ENCODE measurements at places on chromosomes 4 and X.

GRCh38 chr4:176270669-176271068 is 1.6 kb upstream of the ASB5 start:
- no peak for DNase-seq

DNA sequence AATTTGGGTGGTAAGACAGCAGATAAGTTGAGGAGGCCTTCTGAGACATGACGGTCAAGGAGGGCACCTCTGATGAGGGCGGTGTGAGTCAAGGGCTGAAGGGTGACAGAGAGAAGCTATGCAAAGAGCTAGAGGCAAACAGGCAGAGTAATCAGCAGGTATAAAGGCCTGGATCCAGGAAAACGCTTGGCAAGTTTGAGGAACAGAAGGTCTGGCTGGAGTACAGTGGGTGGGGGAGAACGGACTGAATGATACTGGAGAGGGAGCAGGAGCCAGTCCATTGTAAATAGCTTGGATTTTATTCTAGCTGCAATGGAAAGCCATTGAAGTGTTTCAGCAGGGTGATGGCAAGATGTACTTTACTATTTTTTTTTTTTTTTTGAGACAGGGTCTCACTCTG is 39.3 kb downstream of the RAB33B start:
- DNase-seq: no peak

GRCh38 chr4:78149751-78150542 is 92.8 kb downstream of the FRAS1 start:
- no peak for DNase-seq

DNA sequence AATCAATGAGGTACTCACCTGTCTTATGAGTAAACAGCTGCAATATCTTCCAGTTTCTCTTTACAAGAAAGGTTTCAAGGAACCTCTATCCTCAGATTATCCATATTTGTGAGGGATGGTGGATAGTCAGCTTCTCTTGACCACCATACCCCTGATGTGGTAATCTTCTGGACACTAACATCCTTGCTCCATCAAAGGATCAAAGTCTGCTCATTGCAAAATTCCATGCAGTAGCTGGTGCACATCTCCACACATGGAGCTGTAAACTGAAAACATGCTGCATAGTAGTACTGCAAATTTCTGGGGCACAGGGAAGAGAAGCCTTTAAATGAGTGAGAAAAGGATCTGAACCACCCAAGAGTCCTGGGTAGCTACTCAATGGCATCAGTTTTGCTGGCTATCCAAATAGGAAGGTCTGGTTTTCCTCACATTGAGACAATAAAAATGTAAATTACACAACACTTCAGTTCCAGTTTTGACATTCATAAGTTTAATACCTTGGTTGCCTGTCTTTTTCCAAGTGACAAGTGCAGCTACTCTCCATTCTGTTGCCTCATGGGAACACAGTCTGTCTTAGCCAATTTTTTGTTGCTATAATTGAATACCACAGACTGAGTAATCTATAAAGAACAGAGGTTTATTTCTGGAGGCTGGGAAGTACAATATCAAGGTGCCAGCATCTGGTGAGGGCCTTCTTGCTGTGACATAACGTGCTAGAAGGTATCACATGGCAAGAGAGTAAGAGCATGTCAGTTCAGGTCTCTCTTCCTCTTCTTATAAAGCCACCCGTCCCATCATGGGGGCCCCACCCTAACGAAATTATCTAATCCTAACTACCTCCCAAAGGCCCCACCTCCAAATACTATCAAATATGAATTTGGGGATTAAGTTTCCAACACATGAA is 34.4 kb upstream of the ARHGEF6 start:
- no peak for DNase-seq

- no peak for DNase-seq
These were observed 67.8 kb downstream of the PSAPL1 start for GRCh38 chr4:7366954-7367353.

DNA sequence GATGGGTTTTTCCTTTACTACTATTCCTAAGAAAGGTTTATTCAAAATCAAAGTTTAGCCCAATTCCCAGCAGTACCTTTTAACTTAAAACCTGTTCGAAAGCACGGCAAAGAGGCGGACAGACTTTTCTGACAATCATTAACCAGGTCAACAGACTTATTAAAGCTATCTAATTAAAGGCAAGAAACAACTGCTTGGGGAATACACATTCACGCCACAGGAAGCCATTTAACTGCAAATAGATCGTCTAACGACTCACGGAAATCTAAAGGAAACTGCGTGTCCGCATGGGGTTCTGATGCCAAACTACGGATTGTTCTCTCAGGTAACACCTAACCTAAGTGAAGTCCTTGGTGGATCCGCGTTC is 663 bp upstream of the USP53 start:
- no peak for DNase-seq

DNA sequence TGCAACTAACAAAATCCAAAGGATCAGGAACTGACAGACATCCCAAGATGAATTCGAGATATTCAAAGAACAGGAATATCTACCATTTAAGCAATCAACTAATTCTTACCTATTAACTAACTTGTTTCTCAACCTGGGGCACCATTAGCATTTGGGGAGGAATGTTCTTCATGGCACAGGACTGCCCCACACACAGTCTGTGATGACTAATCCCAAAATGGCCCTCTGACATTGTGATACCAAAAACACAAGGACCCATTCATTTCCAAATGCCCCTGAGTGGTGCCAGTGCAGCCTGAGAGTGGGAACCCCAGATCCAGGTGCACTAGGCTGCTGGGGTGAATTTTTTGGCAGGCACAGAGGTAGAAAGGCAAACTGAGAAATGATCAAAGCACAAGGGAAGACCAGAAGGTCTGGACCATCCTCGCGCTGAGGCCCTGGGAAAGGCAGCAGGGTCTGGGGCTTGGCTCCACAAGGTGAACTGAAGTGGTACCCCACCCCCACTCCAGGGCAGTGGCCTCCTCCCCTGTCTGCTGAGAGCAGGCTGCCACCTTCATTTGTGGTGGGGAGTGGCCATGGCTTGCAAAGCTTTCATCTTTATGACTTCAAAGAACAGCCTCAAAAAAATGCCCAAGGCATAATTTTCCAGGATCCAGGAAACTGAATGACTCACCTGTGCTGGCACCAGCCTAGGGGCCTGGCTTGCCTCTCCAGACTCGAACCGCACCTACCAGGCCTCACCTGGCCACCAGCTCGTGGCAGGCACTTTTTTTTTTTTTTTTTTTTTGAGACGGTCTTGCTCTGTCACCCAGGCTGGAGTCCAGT is 122.4 kb downstream of the BCOR start:
- DNase-seq: no peak
